ENCODE measurements at places on chromosomes 11 and 22. TPM values are rescaled to one million over a fixed set of nuclear protein-coding genes. Genes with fewer than 3 reads are reported as not detected.

Gene SEPTIN3
- 3.6 TPM for total RNA-seq

Gene MRGPRF
- total RNA-seq: 5.2 TPM

Gene TRIM51
- total RNA-seq: not detected

Gene TP53AIP1
- total RNA-seq: 2.1 TPM

Gene ALX4
- 135 TPM for total RNA-seq

Gene CECR2
- 6.6 TPM for total RNA-seq

Gene OSBP2
- 2.1 TPM for total RNA-seq

Gene MS4A4A
- not detected for total RNA-seq

Gene PHETA2
- total RNA-seq: 0.70 TPM

Gene DDIAS
- 41.5 TPM for total RNA-seq

Gene CALCA
- total RNA-seq: 1.0 TPM

Gene LRRN4CL
- total RNA-seq: 0.37 TPM

Gene CRYBA4
- not detected for total RNA-seq

Gene MFNG
- not detected for total RNA-seq

Gene KCNJ4
- total RNA-seq: 1.4 TPM

Gene POLD3
- total RNA-seq: 68.3 TPM

Gene PTPN5
- 0.26 TPM for total RNA-seq

Gene C11orf87
- not detected for total RNA-seq

Gene CDPF1
- total RNA-seq: 7.0 TPM

Gene GANAB
- total RNA-seq: 475 TPM
